ENCODE measurements at places on chromosomes 4 and X.

DNA sequence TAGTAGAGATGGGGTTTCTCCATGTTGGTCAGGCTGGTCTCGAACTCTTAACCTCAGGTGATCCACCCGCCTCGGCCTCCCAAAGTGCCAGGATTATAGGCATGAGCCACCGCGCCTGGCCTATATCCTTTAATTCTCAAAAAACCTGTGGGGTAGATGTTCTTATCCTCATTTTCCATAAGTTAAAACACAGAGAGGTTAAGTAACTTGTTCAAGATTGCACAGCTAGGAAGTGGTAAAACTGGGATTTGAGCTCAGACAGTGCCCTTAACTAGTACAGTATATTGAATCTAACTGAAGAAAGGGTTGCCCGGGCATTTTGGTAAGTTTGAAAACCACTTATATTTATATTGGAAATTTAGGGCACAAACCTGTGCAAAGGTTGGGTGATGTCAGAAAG lies 116.0 kb downstream of the GLUD2 start:
- no peak for DNase-seq

GRCh38 chrX:44105228-44105913 lies 132.2 kb upstream of the NDP start:
- DNase-seq, result no peak

DNA sequence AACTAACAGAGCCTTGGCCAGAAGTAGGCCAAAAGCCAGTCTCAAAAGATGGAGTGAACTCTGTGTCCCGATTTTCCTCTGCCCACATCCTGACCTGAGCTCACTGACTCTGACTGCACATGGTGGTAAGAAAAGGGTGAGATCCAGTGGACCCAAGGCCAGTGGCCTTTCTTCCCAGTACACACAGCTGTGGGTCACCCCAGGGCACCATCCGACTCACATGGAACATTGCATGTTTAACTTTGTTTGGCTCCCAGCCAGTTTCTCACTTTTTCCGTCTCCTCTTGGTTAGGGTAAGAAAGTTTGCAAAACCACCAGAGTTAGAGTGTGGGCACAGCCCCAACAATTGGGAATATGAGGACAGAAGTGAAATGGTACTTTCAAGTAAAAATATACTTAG lies 69.8 kb downstream of the GAB1 start:
- no peak for DNase-seq

- DNase-seq, result no peak
Measured at GRCh38 chr4:99540277-99540939, 23.4 kb downstream of the TRMT10A start.

GRCh38 chr4:157204634-157205244 lies 15.8 kb upstream of the GRIA2 start:
- peak; percentile 76 for DNase-seq

DNA sequence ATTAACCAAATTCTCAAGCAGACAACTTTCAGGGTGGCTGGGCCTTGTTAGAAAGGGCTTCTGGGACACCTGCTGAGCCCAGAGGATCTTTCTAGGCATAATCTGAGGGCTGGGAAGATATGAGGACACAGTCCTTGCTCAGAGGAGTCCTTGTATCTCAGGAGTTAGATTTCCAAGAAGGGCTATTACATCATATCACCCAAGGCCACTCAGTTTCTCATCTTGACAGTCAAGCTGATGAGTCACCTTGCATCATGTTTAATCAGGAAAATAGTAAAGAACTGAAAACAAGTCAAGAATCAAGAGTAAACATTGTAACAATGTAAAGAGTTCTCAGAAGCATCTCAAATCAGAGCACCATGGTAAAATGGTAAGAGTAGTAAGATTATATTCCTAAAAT lies 4.0 kb downstream of the PCYT1B start:
- no peak for DNase-seq

DNA sequence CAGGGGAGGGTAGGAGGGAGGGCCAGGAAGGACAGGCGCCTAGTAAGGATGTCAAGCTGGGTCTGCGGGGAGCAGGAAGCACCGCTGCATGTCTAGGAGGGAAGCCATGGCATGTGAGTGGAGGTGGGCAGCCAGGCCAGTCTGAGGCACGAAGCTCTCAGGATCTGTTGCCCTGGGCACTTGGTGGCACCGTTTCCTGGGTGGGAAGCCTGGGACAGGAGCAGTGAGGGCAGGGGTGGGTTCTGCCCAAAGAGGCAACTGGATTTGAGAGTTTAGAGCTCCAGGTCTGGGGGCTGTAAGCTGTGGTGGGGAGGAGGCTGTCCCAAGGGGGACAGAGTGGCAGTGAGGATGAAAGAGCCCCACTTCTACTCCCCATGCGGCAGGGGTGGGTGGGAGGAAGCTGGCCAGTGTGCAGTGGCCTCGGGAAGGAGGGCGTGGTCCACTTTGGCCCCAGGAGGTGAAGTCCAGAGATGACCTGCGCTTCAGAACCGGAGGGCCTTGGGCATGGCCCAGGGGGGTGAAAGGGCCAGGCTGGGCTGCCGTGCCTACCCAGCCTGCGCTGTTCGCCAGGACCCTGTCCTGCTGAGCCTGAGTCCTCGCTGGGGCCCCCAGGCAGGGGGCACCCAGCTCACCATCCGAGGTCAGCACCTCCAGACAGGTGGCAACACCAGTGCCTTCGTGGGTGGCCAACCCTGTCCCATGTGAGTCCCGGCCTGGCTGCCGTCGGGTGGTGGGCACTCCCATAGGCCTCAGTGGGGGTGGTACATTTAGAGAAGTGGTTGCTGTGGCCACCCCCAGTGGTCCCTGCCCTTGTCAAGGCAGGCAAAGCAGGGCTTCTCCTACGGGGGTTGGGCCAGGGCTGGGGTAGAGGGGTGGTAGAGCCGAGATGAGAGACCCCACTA lies 8.3 kb upstream of the SRPK3 start:
- DNase-seq, result peak; percentile 35

Measured in upper lobe of right lung (tissue), 1 donor.